ENCODE measurements at places on chromosomes 3 and 15.

GRCh38 chr3:102163039-102163817 lies 271.6 kb upstream of the ZPLD1 start:
- DNase-seq: no peak

- peak; percentile 39 for DNase-seq
Measured at GRCh38 chr3:23840521-23840920, 34.8 kb downstream of the UBE2E1 start.

GRCh38 chr3:46870651-46871050 lies 6.9 kb upstream of the PTH1R start:
- no peak for DNase-seq

DNA sequence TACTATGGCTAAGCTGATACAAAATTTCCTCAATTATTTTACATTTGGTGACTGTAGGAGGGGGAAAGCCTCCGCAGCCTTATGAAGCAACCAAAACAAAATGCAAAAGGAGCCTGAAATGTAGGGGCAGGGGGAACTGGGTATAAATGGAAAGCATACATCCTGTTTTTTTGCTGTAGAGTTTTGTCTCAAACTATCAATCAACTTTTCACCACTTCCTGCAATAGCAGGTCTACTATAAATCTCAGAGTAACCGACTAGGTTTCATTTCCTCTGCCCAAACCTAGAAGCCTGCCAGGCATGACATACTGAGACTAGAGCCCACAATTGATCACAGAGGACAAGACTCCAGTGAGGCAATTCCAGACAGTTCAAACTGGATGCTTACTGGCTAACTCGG lies 91.3 kb downstream of the SHQ1 start:
- no peak for DNase-seq

- no peak for DNase-seq
Measured at GRCh38 chr3:11601446-11602238, 42.1 kb downstream of the VGLL4 start.

DNA sequence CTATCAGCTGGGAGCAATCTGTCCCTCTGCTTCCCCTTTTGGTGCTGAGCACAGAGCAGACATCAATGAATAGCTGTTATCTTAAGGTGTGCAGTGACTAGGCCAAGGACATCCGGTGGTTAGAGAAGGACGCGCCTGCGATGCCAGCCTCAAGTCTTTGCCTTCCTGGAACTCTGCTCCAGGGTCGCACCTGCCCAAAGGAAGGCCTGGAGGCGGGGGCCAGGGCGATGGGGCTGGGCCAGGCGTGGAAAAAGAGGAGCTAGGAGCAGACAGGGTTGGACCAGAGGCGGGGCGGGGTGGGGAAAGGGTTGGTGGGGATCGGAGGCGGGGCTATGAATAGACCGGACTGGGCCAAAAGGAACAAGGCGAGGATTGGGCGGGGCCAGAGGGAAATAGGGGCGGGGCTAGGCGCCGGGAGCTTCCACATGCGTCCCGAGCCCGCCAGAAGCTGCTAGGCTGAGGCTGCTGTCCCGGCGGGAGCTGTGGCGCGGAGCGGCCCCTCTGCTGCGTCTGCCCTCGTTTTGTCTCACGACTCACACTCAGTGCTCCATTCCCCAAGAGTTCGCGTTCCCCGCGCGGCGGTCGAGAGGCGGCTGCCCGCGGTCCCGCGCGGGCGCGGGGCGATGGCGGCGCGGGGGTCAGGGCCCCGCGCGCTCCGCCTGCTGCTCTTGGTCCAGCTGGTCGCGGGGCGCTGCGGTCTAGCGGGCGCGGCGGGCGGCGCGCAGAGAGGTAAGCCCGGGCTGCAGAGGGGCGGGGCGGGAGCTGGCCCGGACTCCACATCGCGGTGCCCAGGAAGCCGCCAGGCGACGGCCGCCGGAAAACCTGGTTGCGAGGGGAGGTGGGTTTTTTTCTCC lies at the start of gene CHRNA5:
Gene CHRNA5 (plus strand): TSS at position 424 of the 854 bp plus-strand sequence. CDS start 200 bp downstream, at position 624.
- peak; percentile 88 for DNase-seq

- no peak for DNase-seq
Measured at GRCh38 chr3:195748661-195749060, 27.9 kb downstream of the MUC20 start.

DNA sequence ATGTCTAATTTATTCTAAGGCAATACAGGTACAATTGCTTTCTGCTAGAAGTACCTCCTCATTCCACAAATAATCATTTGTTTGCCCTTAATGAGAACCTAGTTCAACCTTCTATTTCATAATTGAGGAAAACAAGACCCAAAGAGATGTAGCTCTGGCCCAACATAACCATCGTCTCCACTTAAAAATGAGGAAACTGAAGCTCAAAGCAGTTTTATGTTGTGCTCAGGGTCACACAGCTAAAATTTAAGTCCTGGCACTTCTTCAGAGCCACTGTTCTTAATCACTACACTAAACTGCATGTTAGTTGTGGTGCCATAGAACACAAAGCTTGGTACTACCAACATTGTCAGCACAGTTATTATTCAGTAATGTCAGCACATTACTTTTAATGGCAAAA lies 108.0 kb downstream of the SERPINI1 start:
- no peak for DNase-seq

DNA sequence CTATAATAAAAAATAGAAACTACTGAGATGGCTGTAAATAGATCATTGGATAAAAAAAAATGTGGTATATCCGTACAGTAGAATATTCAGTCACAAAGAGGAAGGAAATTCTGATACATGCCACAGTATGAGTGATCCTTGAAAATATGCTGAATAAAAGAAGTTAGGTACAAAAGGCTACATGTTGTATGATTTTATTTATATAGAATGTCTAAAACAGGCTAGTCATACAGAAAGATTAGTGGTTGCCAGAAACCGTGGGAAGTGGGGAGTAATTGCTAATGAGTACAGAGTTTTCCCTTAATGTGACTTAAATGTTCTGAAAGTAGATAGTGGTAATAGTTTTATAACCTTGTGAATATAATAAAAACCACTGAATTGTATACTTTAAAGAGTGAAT lies 24.9 kb upstream of the FAH start:
- DNase-seq: no peak

DNA sequence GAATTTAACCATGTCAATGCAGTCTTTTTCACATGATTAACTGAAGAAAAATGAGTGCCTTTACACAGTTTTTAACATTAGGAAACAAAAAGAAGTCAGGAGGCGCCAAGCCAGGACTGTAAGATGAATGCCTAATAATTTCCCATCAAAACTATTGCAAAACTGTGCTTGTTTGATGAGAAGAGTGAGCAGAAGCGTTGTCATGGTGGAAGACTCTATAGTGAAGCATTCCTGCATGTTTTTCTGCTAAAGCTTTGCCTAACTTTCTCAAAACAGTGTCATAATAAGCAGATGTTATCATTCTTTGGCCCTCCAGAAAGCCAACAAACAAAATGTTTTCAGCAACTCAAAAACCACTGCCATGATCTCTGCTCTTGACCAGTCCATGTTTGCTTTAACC lies 156.8 kb upstream of the CDIN1 start:
- DNase-seq: no peak

GRCh38 chr15:94404733-94405283 lies 173.4 kb downstream of the MCTP2 start:
- DNase-seq: no peak

DNA sequence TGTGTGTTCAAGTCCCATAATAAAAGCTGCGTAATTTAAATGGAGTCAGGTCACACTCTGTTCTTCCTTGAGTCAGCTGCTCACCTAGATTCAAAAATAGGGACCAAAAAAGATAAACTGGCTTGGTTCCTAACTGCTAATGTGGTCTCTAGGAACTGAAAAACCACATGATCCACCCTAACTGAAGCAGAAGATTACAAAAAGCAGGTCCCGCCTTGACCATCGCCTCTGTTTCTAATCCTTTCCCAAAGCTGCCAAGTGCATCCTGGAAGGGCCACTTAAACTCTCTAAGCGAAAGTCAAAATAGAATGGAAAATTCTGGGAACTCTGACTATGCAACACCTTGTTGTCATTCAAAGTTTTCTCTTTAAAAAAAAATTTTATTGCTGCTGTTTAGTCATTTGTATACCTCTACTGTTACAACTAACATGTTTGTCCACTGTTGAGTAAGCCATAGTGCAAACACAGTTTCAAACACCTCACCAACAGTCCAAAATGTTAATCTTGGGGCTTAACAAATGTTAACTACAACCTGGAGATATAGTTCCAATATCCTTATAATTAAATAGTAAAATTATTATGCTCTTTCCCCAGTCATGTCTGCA lies 88.9 kb upstream of the THBS1 start:
- DNase-seq: no peak

DNA sequence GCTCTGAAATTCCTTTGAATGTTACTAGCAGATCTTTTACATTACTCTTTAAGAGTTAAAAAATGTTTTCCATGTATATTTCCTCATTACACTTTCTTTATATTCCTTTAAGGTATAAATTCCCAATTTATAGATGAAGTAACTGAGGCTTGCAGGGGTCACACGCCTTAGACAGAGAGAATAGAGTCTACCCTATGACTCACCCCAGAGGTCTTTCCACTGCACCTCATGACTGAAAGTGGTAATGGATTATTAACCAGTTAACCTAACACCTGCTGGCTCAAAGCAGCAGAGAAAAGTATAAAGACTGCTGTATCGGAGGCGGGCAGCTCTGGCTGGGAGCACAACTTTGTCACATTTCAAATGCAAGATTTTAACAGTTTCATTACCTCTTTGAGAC lies 37.7 kb downstream of the LDHAL6B start:
- DNase-seq: no peak

GRCh38 chr3:132710311-132710710 lies 11.9 kb downstream of the NPHP3 start:
- DNase-seq: no peak

GRCh38 chr3:192545333-192545732 lies 182.0 kb downstream of the FGF12 start:
- no peak for DNase-seq

DNA sequence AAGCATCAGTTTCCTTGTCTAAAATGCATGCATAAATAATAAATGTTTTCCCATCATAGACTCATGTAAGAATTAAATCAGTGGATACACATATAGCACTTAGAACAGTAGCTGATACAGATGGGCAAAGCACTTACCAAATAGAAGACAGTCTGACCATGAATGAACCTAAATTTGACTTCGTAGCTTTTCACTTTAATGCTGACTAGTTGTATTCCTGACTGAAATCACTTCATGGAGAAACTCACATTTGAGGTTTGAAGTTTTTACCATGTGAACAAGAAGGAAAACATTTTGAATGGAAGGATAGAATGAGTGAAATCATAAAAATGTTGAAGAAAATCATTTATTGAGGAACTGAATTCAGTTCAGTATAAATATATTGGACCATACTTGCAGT lies 68.8 kb upstream of the TMCO5A start:
- DNase-seq: no peak

GRCh38 chr3:177561769-177562392 lies 364.6 kb upstream of the TBL1XR1 start:
- no peak for DNase-seq

GRCh38 chr3:23159929-23160328 lies 43.2 kb upstream of the UBE2E2 start:
- DNase-seq: peak; percentile 8

GRCh38 chr3:42844815-42845214 lies 30.9 kb downstream of the CYP8B1 start:
- no peak for DNase-seq

DNA sequence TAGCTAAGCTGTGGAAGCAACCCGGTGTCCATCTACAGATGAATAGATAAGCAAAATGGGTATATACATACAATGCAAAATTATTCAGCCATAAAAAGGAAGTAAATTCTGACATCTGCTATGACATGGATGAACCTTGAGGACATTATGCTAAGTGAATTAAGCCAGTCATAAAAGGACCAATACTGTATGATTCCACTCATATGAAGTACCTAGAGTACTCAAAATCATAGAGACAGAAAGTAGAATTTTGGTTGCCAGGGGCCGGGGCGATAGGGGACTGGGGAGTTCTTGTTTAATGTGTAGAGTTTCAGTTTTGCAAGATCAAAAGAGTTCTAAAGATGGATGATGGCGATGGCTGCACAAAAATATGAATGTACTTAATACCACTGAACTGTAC lies 10.3 kb downstream of the EID1 start:
- no peak for DNase-seq

DNA sequence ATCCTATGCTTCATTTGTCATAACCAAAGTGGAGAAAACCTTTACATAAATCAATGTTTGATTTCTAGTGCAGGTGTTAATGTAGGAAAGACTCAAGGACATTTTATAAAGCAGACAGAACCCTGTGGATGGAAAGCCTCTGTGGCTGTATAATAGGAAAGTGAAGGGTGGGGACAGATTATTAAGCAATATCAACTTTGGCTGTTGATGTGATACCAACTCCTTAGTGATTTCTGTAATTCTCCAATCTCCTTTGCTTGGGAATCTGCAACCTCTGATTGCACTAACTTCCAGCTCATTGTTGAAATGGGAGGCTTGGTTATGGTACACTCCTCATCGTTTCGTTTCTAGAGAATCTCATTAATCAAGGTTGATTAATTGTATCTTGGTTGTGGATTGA lies 29.3 kb upstream of the ADGRG7 start:
- DNase-seq: no peak

- no peak for DNase-seq
Measured at GRCh38 chr3:17830788-17831187, 88.4 kb upstream of the TBC1D5 start.

GRCh38 chr15:70235347-70235746 lies 137.6 kb upstream of the TLE3 start:
- DNase-seq: no peak

GRCh38 chr15:40847223-40847961 lies 3.5 kb downstream of the SPINT1 start:
- peak; percentile 49 for DNase-seq

- no peak for DNase-seq
Measured at GRCh38 chr3:22399566-22399965, 648.6 kb upstream of the ZNF385D start.

DNA sequence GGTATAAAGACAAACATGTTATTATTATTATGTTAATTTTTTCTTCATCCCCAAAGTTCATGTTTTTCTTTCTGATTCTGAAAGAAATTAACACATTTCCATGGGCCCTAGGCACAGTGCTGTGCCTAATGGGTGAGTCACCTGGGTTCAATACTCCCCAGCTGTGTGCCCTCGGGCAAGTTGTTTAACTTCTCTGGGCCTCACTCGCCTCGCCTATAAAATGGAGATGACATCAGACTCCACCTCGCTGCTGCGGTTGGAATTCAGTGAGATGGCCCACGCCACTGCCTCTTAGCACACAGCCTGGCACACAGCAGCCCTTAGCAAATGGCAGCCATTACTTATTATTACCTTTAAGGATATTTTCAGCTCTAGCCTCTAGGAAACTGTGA lies 22.6 kb downstream of the DNASE1L3 start:
- no peak for DNase-seq
